ENCODE measurements at places on chromosomes 4 and X. TPM values are rescaled to one million over a fixed set of nuclear protein-coding genes. Genes with fewer than 3 reads are reported as not detected.
A peak's percentile ranks its signal among the peaks of the same experiment; 100 is the strongest.

DNA sequence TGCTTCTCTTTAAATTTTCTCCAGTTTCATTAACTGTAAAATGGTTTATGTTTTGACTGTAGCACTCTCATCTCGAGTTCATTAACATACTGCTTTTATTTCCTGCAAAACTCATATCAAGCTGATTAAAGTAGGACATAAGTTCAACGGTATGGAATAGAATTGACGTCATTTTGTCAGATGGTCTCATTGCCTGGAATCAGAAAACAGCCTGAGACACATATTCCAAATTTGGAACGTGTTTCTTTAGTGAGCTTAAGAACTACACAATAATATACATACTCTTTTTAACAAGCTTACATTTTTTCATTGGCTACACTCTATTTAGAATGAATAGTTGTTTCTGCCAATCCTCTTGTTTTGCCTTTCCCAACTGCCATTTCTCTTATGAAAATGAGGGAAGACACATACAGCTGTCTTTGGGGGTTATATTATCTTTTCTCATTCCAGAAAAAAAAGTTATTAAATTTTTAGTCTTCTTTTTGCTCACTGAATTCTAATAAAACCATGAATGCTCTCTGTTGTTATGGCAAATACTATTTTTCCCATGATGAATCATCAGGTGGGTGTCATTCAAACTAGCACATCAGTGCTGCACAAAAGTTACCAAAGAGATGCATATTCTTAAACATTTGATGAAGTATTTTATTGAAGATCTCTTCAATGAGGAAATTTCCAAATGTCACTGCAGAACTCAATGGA, 162.8 kb downstream of the GABRB1 start:
- no peak overlapping the region for H3K27ac ChIP-seq
- H3K4me1 ChIP-seq: no peaks in the 10 kb centered on the region
- no peaks in the 10 kb centered on the region for H3K36me3 ChIP-seq
- DNase-seq: no peak
- no peaks in the 10 kb centered on the region for H3K27me3 ChIP-seq
- H3K4me3 ChIP-seq: no peak overlapping the region

DNA sequence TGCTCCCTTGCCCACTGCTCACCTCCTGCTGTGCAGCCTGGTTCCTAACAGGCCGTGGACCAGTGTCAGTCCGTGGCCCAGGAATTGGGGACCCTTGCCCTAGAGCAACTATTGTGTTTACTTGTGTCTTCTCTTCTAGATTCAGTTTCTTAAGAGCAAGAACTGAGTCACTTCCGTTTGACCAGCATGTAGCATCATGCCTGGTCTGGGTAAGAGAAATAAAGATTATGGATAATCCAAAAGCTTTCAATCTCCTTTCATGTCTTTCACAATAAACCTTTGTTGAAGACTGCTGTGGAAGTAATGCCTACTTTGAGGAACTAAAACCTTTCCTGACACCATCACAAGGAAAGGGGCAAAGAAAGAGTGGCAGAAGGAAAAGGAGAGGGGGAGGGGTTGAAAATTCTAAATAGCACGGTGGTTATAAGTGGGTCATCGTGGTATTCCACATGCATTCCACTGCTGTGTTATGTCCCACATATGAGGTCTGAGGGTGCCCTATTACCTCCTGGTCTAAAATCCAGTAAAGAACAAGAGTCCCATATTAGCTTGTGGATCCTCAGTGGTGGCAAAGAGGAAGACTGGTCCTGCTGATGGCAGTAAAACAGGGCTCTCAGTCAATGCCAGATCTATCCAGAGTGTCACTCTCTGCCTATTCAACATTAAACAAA, 133.4 kb downstream of the RASL11B start:
- H3K27ac ChIP-seq: no peak overlapping the region
- peaks cover 6% of the 10 kb centered on the region for H3K36me3 ChIP-seq

DNA sequence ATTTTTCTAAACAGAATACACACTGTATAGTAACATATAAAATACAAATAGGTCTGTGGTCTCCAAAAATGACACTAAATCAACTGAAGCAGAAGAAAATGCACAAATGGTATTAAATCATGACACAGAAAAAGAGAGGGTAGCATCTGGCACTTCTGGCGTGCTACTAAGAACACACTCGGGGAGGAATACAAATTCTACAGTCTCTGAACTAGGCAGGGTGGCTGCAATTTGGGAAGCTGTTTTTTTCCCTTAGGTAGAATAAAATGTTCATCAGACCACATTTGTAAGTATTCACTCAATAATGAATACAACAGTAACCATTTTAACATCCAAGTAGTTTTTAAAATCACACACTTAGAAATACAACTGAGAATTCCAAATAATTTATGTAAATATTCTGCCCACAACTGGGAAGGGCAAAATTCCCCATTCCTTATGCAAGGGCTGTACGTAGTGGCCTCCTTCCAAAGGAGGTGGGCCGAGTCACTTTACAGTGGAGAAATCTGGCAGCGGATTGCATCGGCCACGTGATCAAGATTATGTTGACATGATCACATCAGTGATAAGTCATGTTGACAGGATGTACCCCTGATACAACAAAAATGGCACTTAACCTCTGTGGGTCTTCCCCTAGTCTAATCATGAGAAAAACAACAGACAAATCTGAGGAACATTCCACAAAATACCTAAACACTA, 101.1 kb downstream of the TSPAN5 start:
- DNase-seq: no peak
- peaks cover 19% of the 10 kb centered on the region for H3K4me1 ChIP-seq
- H3K4me3 ChIP-seq: no peak overlapping the region
- H3K27ac ChIP-seq: no peak overlapping the region

The ZAR1 gene
- total RNA-seq: not detected

DNA sequence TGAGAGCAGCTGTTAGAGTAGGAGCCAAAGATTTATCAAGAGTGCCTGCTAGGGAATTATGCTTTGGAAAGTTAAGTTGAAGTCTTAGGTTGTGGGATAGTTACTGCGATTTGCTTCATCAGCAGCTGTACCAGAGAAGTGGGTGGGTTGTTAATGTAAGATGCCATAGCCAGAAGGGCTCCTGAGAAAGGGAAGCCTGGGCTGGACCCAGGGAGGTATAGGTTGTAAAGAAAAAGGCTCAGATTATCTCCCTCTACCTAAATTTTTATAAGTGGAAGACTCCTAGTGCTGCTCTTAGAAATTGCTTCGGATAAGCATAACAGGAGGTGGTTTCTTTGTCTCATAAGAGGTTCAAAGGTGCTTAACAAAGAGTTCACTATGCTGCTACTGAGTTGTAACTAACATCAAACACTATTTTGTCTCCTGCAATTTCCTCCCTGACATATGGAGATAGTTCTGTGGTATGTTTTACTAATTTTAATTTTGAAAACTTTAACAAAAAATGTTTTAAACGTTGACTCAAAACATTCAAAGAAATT, 356.9 kb downstream of the DTHD1 start:
- H3K27ac ChIP-seq: no peak overlapping the region
- H3K4me3 ChIP-seq: no peak overlapping the region
- DNase-seq: no peak
- no peaks in the 10 kb centered on the region for H3K36me3 ChIP-seq
- peaks cover 10% of the 10 kb centered on the region for H3K4me1 ChIP-seq

DNA sequence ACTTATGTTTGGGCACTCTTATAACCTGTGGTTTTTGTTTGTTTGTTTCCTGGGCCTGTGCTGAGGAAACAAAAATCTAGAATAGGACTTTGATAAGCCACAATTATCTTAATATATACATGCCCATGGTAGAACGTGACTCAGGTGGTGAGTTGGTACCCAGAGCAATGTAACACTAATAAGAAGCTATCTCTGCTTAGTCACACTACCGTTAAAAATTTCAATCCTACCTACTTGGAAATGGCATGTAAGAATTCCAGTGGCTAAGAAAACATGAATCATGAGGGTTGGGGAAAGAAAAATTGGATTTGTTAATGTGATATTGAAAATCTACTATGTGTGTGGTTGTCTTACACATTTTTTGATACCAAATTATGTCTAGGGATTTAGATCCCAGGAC, 30.5 kb upstream of the ADGRG2 start:
- no peak for DNase-seq
- no peak overlapping the region for H3K4me3 ChIP-seq
- H3K4me1 ChIP-seq: no peaks in the 10 kb centered on the region
- no peak overlapping the region for H3K27ac ChIP-seq
- H3K36me3 ChIP-seq: no peaks in the 10 kb centered on the region

The BCAP31 gene
- total RNA-seq: 78.0 TPM

- no peak for DNase-seq
- H3K4me1 ChIP-seq: peaks cover 52% of the 10 kb centered on the region
- H3K4me3 ChIP-seq: no peak overlapping the region
- no peaks in the 10 kb centered on the region for H3K27me3 ChIP-seq
- H3K27ac ChIP-seq: peak overlapping the region; percentile 98
- H3K36me3 ChIP-seq: peaks cover 40% of the 10 kb centered on the region
These were observed 581 bp downstream of the DNAJB14 start for GRCh38 chr4:99945718-99946355.

GRCh38 chr4:144894573-144894972, 203.4 kb downstream of the ANAPC10 start:
- no peaks in the 10 kb centered on the region for H3K4me1 ChIP-seq
- H3K27ac ChIP-seq: no peak overlapping the region
- no peak overlapping the region for H3K4me3 ChIP-seq
- no peak for DNase-seq
- no peaks in the 10 kb centered on the region for H3K36me3 ChIP-seq

DNA sequence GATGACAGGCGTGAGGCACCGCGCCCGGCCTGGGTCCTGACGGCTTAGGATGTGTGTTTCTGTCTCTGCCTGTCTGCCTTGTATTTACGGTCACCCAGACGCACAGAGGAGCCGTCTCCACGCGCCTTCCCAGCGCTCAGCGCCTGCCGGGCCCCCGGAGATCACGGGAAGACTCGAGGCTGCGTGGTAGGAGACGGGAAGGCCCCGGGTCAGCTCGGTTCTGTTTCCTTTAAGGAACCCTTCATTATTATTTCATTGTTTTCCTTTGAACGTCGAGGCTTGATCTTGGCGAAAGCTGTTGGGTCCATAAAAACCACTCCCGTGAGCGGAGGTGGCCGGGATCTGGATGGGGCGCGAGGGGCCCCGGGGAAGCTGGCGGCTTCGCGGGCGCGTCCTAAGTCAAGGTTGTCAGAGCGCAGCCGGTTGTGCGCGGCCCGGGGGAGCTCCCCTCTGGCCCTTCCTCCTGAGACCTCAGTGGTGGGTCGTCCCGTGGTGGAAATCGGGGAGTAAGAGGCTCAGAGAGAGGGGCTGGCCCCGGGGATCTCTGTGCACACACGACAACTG, 1.3 kb downstream of the SHOX start:
- no peak for DNase-seq
- no peak overlapping the region for H3K27ac ChIP-seq
- H3K4me1 ChIP-seq: no peaks in the 10 kb centered on the region
- no peak overlapping the region for H3K4me3 ChIP-seq
- H3K36me3 ChIP-seq: no peaks in the 10 kb centered on the region

DNA sequence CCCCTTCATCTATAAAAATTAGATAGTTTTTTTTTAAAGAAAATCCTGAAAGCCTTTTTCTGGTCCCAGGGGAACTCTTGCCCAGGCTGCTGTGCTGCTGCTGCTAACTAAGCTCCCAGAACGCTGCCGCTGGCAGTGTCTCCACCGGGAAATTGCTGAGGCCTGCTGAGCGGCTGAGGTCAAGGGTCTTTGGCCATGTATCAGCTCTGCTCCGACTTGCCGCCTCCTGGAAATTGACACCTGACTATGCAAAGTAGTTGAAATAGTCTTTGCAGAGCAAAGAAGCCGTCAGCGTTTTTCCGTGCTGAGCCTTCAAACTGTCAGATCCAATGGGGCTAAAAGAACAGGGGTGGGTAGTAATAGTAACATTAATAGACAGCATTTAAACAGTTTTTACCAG, 839 bp downstream of the QDPR start:
- peak overlapping the region; percentile 85 for H3K27ac ChIP-seq
- H3K36me3 ChIP-seq: peaks cover 16% of the 10 kb centered on the region
- H3K27me3 ChIP-seq: no peaks in the 10 kb centered on the region
- peak overlapping the region; percentile 78 for H3K4me3 ChIP-seq
- H3K4me1 ChIP-seq: peaks cover 26% of the 10 kb centered on the region
- DNase-seq: no peak

The SHOX gene
- total RNA-seq: not detected
